ENCODE measurements at places on chromosomes 4 and X. TPM values are rescaled to one million over a fixed set of nuclear protein-coding genes. Genes with fewer than 3 reads are reported as not detected.
A peak's percentile ranks its signal among the peaks of the same experiment; 100 is the strongest.

DNA sequence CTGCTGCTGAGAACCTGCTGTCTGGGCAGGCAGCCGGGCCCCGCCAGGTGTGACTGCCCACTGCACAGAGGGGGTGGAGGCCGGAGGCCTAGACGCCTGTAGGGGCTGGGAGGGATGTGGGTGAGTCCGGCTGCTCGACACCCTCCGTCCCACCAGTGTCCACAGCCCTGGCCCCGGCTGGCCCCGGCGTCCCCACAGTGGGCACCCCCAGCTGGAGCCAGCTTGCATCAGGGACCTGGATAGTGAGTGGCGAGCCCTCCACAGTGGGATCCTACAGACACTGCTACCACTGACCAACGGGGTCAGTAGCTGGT, 34.7 kb upstream of the SPON2 start:
- no peaks in the 10 kb centered on the region for H3K27me3 ChIP-seq
- H3K4me3 ChIP-seq = no peak overlapping the region
- no peak overlapping the region for H3K27ac ChIP-seq
- H3K4me1 ChIP-seq = peaks cover 13% of the 10 kb centered on the region

GRCh38 chr4:17717301-17717700, 64.1 kb downstream of the FAM184B start:
- no peaks in the 10 kb centered on the region for H3K36me3 ChIP-seq
- no peak overlapping the region for H3K27ac ChIP-seq
- no peak overlapping the region for H3K4me3 ChIP-seq
- DNase-seq = no peak
- H3K27me3 ChIP-seq = no peaks in the 10 kb centered on the region

- H3K4me1 ChIP-seq = no peaks in the 10 kb centered on the region
- H3K36me3 ChIP-seq = no peaks in the 10 kb centered on the region
- H3K27ac ChIP-seq = no peak overlapping the region
- no peaks in the 10 kb centered on the region for H3K27me3 ChIP-seq
- DNase-seq = no peak
Measured at GRCh38 chr4:152941411-152941810, 5.3 kb downstream of the FHDC1 start.

GRCh38 chrX:123959281-123960063, 2.0 kb upstream of the STAG2 start:
- peak overlapping the region; percentile 7 for H3K4me3 ChIP-seq
- no peaks in the 10 kb centered on the region for H3K36me3 ChIP-seq
- no peaks in the 10 kb centered on the region for H3K27me3 ChIP-seq
- peaks cover 6% of the 10 kb centered on the region for H3K4me1 ChIP-seq

- no peaks in the 10 kb centered on the region for H3K27me3 ChIP-seq
- no peak overlapping the region for H3K4me3 ChIP-seq
- no peaks in the 10 kb centered on the region for H3K4me1 ChIP-seq
- no peaks in the 10 kb centered on the region for H3K36me3 ChIP-seq
- DNase-seq = no peak
- H3K27ac ChIP-seq = no peak overlapping the region
Measured at GRCh38 chrX:23228454-23228853, 106.2 kb upstream of the PTCHD1 start.

The WNK3 gene
- 1.0 TPM for total RNA-seq

GRCh38 chr4:32002037-32002747, 1282.0 kb downstream of the PCDH7 start:
- no peak for DNase-seq
- H3K4me1 ChIP-seq = no peaks in the 10 kb centered on the region
- no peak overlapping the region for H3K27ac ChIP-seq
- no peak overlapping the region for H3K4me3 ChIP-seq
- H3K27me3 ChIP-seq = no peaks in the 10 kb centered on the region
- no peaks in the 10 kb centered on the region for H3K36me3 ChIP-seq

The ARSD gene
- total RNA-seq = 67.0 TPM

DNA sequence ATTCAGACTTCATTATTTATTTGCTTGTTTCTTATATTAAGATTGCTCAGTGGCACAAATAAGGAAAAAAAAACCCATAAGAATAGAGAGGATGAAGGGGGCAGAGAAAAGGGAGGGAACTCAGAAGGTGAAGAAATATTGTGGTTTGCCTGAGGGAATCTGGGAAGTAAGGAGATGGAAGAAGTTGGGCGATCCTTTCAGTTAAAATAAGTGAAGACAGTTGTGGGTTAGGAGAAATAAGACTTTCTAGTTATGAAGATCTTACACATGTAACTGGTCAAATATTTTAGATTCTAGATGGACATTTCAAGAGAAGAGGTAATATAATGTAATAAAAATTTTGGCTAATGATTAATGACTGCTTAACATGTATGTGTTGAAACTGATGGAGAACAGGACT, 138.7 kb upstream of the LIMCH1 start:
- no peak for DNase-seq
- H3K4me3 ChIP-seq = no peak overlapping the region
- no peaks in the 10 kb centered on the region for H3K27me3 ChIP-seq
- H3K4me1 ChIP-seq = no peaks in the 10 kb centered on the region
- no peaks in the 10 kb centered on the region for H3K36me3 ChIP-seq

DNA sequence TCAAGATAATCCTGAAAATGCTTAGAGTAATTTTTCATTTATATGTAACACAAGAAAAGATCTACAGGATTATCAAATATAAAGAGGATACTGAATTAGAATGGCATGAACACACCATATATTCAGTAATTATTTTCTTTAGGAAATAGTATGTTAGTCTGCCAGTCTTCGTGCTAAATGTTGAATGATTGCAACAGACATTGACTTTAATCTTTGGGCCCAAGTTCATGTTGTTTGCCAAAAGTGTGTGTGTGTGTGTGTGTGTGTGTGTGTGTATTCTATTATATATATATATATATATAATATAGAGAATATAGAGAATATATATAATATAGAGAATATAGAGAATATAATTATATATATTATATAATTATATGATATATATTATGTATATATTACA, 186.6 kb downstream of the TMEM47 start:
- no peak overlapping the region for H3K27ac ChIP-seq
- no peak overlapping the region for H3K4me3 ChIP-seq
- no peak for DNase-seq
- H3K4me1 ChIP-seq = no peaks in the 10 kb centered on the region

The SCML2 gene
- 0.90 TPM for total RNA-seq

- H3K36me3 ChIP-seq = no peaks in the 10 kb centered on the region
- no peaks in the 10 kb centered on the region for H3K27me3 ChIP-seq
- H3K4me1 ChIP-seq = no peaks in the 10 kb centered on the region
- DNase-seq = no peak
- H3K27ac ChIP-seq = no peak overlapping the region
- H3K4me3 ChIP-seq = no peak overlapping the region
Measured at GRCh38 chr4:122666527-122667245, 45.8 kb upstream of the IL21 start.

DNA sequence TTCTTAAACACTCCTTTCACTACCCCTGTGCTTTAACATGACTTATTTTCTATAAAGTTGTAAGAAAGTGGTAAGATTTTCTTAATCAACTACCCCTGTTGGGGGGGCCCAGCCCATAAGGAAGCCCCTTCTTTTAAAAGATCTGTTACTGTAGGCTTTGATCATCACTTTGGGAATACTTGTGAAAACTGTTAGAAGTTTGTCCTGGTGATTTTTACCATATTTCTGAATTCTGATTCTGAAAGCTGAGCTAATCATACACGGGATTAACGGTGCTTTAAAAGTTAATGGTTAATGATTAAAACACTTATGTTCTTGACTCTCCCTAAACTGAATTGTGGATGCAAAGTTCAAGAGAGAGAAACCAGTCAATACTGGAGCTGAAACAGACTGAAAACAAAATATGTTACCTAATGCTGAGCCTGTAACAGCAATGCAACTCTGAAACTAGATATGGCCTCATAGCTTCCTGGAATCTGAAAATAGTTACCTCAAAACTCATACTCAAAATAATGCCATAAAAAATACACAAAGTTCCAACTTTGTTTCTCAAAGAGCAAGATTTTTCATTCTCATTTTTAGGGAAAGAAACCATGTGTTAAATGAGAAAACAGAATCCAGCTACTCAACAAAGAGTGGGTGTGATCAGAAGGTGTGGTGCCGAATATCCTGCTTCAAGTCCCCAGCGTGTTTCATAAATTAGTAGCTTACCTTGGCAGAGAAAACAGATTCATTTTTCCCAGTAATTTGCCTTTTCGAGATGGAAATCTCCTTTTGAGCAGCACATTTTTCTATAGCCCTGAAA, 31.6 kb downstream of the ADH7 start:
- H3K27ac ChIP-seq = peak overlapping the region; percentile 48
- no peak overlapping the region for H3K4me3 ChIP-seq
- no peaks in the 10 kb centered on the region for H3K27me3 ChIP-seq
- H3K4me1 ChIP-seq = peaks cover 36% of the 10 kb centered on the region
- no peaks in the 10 kb centered on the region for H3K36me3 ChIP-seq

The CMC4 gene
- 4.2 TPM for total RNA-seq

- no peaks in the 10 kb centered on the region for H3K27me3 ChIP-seq
- DNase-seq = peak; percentile 96
- H3K4me1 ChIP-seq = peaks cover 15% of the 10 kb centered on the region
- H3K4me3 ChIP-seq = no peak overlapping the region
Measured at GRCh38 chr4:38319456-38320342, 344.3 kb upstream of the KLF3 start.

- peaks cover 22% of the 10 kb centered on the region for H3K27me3 ChIP-seq
- no peak overlapping the region for H3K27ac ChIP-seq
- no peaks in the 10 kb centered on the region for H3K36me3 ChIP-seq
- no peak for DNase-seq
- no peaks in the 10 kb centered on the region for H3K4me1 ChIP-seq
- H3K4me3 ChIP-seq = no peak overlapping the region
Measured at GRCh38 chr4:81039351-81039972, 9.0 kb downstream of the BMP3 start.

- H3K4me3 ChIP-seq = no peak overlapping the region
- H3K27ac ChIP-seq = no peak overlapping the region
- DNase-seq = no peak
- H3K4me1 ChIP-seq = peaks cover 16% of the 10 kb centered on the region
- no peaks in the 10 kb centered on the region for H3K36me3 ChIP-seq
- no peaks in the 10 kb centered on the region for H3K27me3 ChIP-seq
Measured at GRCh38 chr4:145498430-145498829, 16.8 kb downstream of the SMAD1 start.

- H3K27ac ChIP-seq = no peak overlapping the region
- DNase-seq = no peak
- H3K36me3 ChIP-seq = no peaks in the 10 kb centered on the region
- H3K4me3 ChIP-seq = no peak overlapping the region
Measured at GRCh38 chrX:3532581-3533085, 180.8 kb downstream of the PRKX start.

DNA sequence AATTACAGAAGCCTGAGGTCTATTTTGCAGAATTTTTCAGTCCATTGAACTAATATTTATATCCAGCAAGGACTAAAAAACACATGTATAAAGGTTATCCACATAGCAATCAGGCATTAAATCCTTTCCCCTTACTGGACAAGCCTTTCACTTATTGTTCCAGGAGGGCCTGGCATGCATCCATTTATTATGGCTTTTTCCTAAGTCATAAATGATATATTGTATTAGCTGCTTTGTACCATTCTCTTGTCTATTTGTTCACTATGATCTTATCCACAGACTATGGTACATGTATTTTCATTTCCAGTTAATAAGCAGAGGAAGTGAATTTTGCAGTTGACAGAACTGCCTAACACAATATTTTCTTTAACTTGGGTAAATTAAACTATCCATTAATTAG, 105.4 kb upstream of the ANK2 start:
- no peak for DNase-seq
- no peaks in the 10 kb centered on the region for H3K36me3 ChIP-seq
- H3K4me3 ChIP-seq = no peak overlapping the region
- H3K27ac ChIP-seq = no peak overlapping the region
- no peaks in the 10 kb centered on the region for H3K27me3 ChIP-seq
- H3K4me1 ChIP-seq = no peaks in the 10 kb centered on the region

DNA sequence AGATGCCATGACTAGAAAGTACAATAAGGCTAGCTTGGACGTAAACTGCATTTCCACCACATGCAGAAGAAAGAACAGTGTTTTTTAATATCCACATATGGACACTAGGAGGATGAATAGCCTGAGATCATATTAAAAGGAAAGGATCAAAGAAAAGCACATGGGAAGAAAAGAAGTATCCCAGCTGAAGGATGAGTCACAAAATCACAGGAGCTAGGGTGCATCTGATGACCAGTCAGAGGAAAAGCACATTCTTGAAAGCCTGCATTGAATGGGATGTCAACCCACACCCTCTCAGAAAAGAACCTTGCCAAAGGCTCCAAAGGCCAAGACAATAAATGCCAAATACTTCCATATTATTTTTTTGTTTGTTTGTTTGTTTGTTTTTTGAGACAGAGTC, 56.8 kb upstream of the PRDX4 start:
- no peaks in the 10 kb centered on the region for H3K27me3 ChIP-seq
- DNase-seq = no peak
- no peaks in the 10 kb centered on the region for H3K4me1 ChIP-seq
- no peak overlapping the region for H3K27ac ChIP-seq
- H3K36me3 ChIP-seq = no peaks in the 10 kb centered on the region
- H3K4me3 ChIP-seq = no peak overlapping the region

DNA sequence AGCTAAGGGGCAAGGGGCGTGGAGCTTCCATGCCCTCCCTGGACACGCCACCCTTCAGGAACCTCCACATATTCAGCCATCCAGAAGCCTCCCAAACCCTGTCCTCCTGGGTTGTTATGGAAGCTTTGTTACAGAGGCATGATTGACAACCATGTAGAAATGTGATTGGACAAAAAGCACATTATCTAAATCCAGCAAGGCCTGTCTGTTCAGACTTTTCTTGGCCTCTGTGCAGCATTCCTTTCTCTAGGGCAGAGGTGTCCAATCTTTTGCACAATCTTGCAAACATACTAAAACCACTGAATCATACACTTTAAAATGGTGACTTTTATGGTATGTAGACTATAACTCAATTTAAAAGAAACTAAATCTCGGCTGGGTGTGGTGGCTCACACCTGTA, 12.7 kb downstream of the STEEP1 start:
- H3K4me1 ChIP-seq = no peaks in the 10 kb centered on the region
- no peak overlapping the region for H3K4me3 ChIP-seq
- DNase-seq = no peak
- H3K27me3 ChIP-seq = no peaks in the 10 kb centered on the region
- no peaks in the 10 kb centered on the region for H3K36me3 ChIP-seq
- H3K27ac ChIP-seq = no peak overlapping the region

The ZNF711 gene
- total RNA-seq = 1.9 TPM

DNA sequence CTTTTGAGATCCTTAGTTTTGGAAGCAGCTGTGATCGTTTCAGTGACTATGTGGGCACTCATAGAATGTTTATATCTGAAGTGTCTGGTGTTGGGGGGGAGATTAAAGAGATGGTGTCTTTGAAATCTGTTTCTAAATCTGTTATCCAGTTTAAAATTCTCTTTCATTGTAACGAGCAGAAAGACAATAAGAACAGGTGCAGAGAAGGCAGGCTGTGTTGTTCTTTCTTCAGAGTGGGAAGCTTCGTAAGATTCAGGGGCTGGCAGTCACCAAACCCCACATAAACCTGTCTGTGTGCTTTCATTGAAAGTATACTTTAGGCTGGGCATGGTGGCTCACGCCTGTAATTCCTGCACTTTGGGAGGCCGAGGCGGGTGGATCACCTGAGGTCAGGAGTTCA, 16.3 kb upstream of the DHRSX start:
- no peak for DNase-seq
- no peaks in the 10 kb centered on the region for H3K27me3 ChIP-seq

The PGAM4 gene
- not detected for total RNA-seq

The NLRP2B gene
- not detected for total RNA-seq

GRCh38 chrX:114584983-114585842, 1.3 kb downstream of the HTR2C start:
- DNase-seq = no peak
- no peaks in the 10 kb centered on the region for H3K4me1 ChIP-seq
- H3K27me3 ChIP-seq = peaks cover 59% of the 10 kb centered on the region
- no peaks in the 10 kb centered on the region for H3K36me3 ChIP-seq

All from pancreas (tissue), 10 donors.